Umbilical cord (tissue), 2 donors: ENCODE measurements at places on chromosomes 2 and 18.
A peak's percentile ranks its signal among the peaks of the same experiment; 100 is the strongest.

- no peak for DNase-seq
These were observed 313.9 kb downstream of the EXOC6B start for GRCh38 chr2:72511906-72512305.

DNA sequence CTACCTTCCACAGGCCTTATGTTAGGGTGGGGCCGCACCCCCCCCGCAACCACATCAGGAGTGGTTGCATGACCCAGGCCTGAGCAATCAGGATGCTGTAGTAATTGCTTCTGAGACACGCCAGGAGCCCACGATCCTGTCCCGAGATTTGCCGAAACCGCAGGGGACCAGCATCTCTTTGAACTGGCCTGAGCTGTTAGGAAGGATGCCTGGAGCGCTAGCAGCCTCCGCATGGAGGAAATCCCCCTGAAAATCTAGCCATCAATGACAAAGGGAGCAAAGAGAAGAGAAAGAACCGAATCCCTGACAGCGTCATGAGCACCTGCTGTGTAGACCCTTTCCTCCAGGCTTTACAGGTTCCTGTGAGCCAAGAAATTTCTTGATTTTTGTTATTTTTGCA is 8.7 kb upstream of the TEX44 start:
- DNase-seq: no peak

- DNase-seq: no peak
These were observed 31.9 kb upstream of the PNO1 start for GRCh38 chr2:68125821-68126220.

GRCh38 chr18:5309888-5310470 is 14.5 kb upstream of the ZBTB14 start:
- no peak for DNase-seq

DNA sequence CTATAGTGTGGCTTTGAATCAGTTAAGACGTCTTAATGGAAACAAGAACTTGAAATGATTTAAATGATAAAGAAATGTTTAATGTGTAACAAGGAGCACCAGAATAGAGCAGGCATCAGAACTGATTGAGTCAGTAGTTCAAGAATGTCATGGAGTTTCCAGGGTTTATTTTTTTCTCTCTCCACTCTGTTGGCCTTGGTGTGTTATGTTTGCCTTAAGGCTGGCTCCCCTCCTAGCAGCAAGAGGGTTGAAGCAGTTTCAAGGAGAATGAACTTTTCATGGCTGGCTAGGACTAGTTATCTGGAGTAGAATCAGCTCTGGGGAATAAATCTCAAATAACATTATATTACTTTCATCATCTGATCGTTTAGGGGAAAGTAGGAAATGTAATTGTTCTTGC is 13.4 kb upstream of the GLS start:
- DNase-seq: peak; percentile 62

- no peak for DNase-seq
These were observed 41.3 kb downstream of the ACTR2 start for GRCh38 chr2:65268957-65269356.

DNA sequence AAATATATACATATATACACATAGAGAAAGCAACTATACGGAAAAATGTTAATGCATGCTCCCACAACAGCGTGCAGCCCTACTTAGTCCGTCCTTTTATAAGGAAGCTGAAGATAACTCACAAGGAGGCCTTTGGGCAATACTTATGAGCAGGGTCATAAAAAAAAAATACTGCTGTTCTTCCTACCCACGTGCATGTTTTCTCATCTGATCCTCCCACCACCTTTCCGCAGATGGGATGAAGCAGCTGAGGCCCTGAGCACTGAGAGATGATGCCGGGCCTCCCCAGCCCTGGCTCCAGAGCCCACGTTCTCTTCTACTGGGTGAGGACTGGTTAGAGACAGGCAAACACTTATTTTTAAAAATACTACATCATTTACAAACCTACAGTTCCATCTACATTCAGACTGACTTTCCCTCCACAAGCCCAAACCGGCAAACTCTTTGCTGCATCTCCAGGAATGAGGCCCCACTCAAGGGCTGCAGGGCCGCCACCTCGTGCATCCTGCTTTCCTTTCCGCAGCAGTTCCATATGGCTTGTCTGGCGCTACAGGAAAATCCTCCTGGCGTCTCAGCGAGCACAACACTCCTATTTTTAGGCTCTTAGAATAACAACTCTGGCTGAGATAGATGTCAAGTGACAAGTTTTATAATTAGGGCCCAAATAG is 41.6 kb downstream of the TBC1D8 start:
- peak; percentile 76 for DNase-seq

- DNase-seq: no peak
These were observed 46.7 kb downstream of the SCN3A start for GRCh38 chr2:165157160-165157559.

GRCh38 chr2:232436381-232437194 is 19.4 kb upstream of the ALPI start:
- DNase-seq: no peak

- no peak for DNase-seq
These were observed 40.5 kb upstream of the TXNDC2 start for GRCh38 chr18:9845256-9845655.

- DNase-seq: peak; percentile 87
These were observed 47.5 kb downstream of the ZFP36L2 start for GRCh38 chr2:43178602-43179542.

- no peak for DNase-seq
These were observed 87.4 kb upstream of the HK2 start for GRCh38 chr2:74746480-74746879.

- peak; percentile 32 for DNase-seq
These were observed 45.4 kb upstream of the PAPOLG start for GRCh38 chr2:60710707-60711106.

- DNase-seq: no peak
These were observed 22.4 kb upstream of the SSB start for GRCh38 chr2:169776252-169776761.

GRCh38 chr2:74653589-74653984 is 460 bp upstream of the SEMA4F start:
- no peak for DNase-seq

DNA sequence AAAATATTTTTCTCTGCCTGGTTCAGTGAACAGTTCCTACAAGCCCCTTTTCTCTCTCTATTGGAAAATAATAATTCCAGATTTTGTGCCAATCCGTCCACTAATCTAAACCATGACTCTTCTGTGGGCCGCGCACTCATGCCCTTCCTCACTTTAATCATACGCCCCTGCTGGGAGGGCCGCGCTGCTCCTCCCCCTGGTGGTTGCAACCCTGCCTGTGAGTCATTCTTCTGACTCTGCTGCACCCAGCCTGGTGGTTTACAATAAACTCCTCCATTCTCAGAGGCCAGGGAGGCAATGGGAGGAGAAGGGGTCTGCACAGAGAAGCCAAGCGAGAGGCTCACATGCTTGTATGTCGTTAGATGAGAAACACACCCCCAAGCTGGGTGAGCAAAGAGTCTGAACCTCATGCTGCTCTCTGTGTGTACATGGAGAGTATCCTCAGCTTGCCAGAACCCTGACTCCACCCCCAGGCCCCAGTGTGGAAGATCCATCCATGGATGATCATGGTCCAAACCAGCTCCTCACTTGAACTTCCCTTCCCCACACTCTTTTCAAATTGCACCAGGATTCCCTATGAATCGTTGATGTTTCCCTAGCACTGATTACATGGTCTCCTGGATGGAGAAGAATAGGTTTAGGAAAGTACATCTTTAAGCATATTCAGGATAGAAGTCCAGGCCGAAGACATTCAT is 228.9 kb downstream of the ANKRD30B start:
- DNase-seq: no peak

GRCh38 chr2:178905261-178905660 is 98.0 kb upstream of the TTN start:
- peak; percentile 74 for DNase-seq

- DNase-seq: peak; percentile 26
These were observed 29.9 kb upstream of the RMDN2 start for GRCh38 chr2:37895140-37895539.

- DNase-seq: peak; percentile 62
These were observed 128.7 kb downstream of the PLA2R1 start for GRCh38 chr2:159933727-159934049.

DNA sequence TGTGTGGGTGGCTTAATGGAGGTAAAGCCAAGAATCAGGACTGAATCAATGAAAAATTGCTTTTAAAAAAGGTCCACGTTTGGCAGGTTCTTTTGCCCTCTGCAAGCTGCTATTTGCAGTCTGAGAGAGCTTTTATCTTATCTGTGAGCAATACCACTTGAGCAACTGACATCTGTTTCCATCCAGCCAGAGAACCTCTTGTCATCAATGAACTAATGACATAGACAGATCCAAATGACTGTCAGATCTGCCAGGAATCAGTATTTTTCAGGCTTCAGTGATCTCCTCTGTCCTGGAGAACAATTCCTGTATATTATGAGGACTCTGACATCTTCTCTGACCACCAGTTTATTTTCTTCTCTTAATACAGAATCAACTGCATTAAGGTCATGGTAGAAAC is 608.1 kb downstream of the LRP1B start:
- no peak for DNase-seq

DNA sequence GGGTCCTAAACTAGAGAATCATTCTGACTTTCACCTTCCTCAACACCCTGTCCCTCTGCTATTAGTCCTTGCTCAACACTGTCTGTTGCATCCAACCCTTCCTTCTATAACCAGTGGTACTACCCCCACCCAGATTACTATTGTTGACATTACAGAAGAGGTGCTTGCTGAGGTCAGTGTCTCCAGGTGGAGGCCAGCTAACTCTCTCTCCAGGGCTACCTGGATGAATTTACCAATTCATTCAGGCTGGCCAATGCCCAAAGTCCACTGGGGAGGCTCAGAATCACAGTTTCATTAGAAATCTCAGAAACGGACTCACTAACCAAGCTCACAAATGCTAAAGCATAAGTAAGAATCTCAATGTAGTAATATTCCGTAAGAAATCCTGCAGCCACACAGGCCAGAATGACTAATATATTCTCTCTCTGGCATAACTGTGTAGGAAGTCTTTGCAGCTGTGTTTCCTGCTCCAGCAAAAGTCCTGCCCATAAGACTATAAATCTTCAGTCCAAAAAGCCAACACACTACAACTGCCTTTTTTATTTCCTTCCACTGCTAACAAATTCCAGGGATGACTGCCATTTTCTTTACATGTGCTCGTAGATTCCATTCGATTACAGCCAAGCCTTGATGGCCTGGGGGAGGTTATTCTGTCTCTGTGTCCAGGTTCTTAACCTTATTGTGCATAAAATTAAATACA is 10.0 kb upstream of the TTR start:
- DNase-seq: peak; percentile 77

DNA sequence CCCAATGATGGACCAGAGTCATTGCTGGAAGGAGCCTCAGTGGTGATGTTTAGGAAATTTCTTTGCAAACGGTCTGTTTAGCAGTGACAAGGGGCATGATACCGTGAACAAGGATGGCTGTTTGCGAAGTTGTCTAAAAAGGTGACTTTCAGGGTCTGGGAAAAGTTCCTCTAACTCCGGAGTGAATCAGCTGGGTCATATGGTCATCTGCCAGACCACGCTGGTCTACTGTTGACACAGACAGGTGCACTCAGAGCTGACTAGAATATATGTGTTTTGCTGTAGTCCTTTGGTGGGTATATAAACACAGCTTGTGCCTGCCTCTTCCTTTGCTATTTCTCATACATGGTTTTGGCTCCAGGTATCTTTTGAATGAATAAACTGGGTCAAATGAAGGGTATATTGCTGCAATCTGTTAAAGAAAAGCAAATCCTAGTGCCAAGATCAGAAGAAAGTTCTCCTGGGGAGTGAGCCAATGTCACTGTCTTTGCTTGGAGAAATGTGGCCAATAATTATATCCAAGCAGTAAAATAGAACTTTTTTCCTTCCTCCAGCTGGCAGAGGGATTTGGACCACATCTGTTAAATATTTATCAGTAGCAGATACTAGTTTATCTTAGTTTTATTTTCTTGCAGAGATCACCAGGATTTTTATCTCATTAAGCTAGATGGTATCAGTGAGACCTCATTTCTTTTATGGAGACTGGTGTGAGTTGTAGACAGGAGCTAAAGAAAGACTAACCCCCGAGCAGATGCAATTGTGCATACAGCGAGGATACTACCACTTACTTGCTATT is 286.0 kb downstream of the TRIB2 start:
- peak; percentile 52 for DNase-seq

GRCh38 chr2:42087137-42087856 is 39.5 kb downstream of the PKDCC start:
- no peak for DNase-seq

GRCh38 chr2:130231656-130232055 is 33.4 kb upstream of the TUBA3E start:
- no peak for DNase-seq

GRCh38 chr2:166792808-166793207 is 95.5 kb upstream of the XIRP2 start:
- no peak for DNase-seq

DNA sequence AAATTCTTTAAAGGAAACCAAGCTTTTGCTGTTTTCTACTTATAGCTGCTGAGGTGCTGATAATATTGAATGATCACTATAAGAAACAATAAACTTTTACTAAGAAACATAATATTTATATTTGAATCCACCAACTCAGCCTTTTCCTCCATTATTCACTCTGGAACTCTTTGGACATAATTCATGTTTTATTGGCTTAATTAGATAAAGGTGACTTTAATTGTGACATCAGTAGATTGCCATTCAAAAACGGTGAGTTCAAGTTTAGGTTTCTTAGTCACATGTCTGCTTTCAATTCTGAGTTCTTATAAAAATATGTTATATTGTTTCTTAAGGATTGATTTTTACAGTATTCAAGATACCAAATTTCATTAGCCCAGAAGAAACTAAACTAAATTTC is 24.0 kb downstream of the CCDC85A start:
- no peak for DNase-seq

DNA sequence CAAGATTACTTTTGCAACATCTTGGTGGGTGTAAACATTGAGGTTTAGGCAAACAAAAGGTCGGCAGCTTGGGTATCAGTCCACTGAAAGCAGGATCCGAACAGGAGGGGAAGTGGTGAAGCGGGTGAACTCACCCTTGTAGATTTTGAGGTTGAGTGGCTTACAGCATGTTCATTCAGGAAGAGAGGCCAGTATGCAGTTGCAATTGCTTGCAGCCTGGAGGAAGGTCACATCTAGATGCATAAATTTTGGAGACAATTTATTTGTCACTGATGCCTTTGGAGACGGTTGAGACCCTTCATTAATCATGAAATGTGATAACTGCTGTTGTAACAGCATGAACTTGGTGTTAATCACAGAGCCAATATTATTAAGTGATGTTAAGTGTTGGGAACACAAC is 131.1 kb downstream of the LTBP1 start:
- DNase-seq: no peak
